ENCODE measurements at places on chromosomes 1 and 21.

- DNase-seq: no peak
Observed at GRCh38 chr21:14527696-14528652, 18.1 kb downstream of the SAMSN1 start.

DNA sequence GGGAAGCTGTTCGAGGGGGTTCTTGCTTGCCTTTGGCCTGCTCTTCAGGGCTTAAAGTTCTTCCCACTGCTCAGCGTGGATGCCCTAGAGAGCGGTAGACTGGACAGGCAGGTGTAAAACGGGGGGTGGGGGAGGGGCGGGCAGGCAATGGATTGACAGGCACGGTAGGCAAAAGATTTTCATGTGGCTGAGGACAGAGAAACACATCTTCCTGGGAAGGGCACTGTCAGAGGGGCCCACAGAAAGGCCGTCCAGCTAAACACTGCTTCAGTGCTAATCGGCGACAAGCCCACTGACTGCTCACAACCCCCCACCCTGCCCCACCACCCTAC lies 412 bp downstream of the ABCA4 start:
- no peak for DNase-seq

- DNase-seq: no peak
Observed at GRCh38 chr1:203133970-203134725, 6.6 kb downstream of the ADORA1 start.

- no peak for DNase-seq
Observed at GRCh38 chr1:193562121-193562520, 375.7 kb upstream of the B3GALT2 start.

DNA sequence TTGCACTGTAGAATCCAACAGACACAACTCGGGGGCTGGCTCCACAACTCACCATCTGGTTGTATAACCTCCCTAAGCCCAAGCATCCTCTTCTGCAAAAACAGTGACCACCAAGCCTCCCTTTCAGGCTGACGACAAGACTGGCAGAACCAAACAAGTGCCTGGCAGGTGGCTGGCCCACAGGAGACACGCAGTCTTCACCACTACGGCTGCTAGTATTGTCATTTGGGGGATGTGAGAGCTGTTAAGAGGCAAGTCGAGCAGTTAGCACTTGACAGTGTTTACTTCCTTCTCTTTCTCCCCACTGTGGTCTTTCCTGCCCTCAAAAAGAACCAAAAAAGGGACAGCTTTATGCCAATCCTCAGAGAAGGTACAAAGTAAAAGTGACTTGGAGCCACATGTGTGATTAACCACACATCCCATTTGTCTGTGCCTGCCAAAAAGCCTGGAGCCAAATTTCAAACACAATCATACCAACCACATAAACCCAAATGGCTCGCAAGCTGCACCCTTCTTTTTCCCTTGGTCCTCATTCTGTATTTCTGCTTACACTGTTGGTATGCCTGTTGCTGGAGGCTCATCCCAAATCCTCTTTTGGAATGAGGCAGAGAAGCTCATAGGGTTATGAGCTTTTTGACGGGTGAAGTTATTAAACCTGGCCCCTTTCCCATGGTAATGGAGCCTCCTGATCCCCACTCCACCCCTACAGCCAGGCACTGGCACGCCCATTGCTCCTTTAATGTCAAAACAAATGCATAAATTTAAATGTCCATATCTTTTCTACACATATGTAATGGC lies 94.1 kb downstream of the TGFBR3 start:
- DNase-seq: no peak

GRCh38 chr1:227333423-227333822 lies 15.1 kb upstream of the CDC42BPA start:
- DNase-seq: no peak

GRCh38 chr1:24636661-24637357 lies 6.3 kb upstream of the SRRM1 start:
- no peak for DNase-seq

DNA sequence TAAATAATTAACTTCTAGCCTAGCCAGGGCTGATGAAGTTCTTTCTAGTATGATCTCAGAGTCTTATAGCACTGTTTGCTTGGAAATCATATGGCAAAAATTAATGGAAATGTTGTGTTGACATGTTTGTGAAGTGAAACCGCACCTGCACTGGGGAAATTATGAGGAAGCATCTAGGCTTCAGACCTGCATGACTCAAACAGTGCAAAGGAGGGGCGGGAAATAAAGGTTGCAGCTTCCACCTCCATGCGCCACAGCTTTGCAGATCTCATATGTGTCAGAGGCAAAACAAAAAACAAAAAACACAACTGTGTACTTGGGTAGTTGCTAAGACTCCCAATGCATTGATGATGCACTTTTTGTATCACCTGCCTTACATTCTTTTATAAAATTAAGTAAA lies 1080.6 kb downstream of the PLA2G4A start:
- no peak for DNase-seq

DNA sequence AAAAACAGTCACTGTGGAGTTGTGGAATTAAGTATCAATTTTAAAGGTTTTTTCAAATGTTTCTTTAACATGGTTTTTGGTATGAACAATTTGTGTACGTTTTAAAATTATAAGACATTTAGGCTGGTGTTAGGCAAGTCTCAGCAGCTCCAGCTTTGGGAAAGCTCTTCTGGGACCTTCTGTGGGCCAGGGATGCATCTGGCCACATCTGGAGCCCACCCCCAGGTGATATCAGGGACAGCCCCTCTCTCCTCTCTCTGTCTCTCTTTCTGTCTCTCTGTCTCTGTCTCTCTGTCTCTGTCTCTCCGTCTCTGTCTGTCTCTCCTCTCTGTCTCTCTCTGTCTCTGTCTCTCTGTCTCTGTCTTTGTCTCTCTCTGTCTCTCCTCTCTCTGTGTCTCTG lies 1.3 kb upstream of the COL6A1 start:
- DNase-seq: no peak

DNA sequence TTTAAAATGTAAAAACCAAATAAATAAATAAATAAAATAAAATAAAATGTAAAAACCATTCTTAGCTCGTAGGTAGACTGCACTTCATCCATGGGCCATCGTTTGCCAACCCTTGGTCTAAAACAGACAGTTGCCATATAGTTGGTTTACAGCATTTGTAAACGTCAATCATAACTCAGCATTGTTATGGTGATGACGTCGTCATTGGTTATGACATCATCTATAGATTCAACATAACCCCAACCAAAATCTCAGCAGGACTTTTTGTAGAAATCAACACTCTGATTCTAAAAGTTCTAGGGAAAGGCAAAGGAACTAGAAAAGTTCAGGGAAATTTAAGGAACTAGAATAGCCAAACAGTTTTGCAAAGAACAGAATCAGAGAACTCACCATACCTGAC lies 15.8 kb upstream of the SUMO3 start:
- DNase-seq: no peak

- no peak for DNase-seq
Observed at GRCh38 chr1:199269241-199269640, 630.4 kb downstream of the PTPRC start.

DNA sequence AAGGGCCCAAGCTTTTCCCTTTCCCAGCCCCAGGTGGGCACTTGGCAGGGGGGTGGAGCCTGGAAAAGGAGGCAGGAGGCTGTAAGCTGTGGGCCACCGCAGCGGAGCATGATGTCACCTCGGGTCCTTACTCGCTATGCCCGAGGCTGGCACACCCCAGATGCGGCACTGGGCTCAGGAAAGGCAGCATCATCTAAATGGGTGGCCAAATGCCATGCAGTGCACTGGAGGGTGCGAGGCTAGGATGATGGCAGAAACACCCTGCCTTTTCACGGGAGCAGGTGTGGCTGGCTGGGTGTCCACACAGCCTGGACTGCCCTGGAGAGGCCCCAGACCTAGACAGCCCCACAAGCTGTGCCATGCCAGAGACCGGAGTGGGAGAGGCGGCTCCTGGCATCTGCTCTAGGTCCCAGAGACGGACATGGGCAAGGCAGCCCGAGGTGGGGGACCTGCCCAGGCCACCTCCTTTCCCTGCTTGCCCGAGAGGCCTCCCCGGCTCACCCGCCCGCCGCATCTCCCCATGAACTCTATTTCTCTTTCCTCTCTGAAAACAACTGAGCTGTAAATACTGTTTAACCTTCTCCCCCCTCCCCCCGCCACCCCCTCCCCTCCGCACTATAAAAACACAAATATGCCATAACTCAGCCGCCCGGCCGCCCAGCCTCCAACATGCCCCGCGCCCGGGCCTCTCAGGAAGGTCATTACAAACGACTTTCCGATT lies 124.7 kb downstream of the CASZ1 start:
- no peak for DNase-seq

DNA sequence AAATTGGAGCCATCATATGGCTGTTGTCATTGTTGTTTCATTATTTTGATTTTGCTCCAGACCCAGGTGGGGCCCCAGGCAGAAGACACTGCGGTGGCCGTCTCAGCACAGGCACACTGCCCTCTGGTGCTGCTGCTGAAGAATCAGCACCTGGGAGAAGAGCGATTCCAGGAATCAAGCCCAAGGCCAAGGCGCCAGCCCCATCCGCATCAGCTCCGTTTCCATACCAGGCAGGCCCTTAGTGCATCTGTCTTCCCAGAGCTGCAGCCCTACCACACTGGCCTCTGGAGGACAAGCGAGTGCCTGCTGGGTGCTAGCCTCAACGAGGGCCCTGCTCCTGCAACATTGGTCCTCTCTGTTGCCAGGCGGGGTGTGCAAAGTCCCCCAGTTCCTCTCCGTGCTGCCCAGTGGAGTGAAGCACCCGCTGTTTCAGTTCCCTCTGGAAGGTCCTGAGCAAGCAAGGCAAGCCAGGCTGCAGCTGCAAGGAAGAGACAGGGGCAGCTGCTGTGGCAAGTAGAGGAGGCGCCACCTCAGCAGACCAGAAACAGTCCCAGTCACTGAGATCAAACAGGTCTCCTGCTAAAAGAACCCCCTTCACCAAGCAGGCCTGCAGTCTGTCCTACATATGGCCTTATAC lies 5.2 kb downstream of the GRIK3 start:
- no peak for DNase-seq
